Sigmoid colon (tissue), 7 donors: ENCODE measurements at places on chromosomes 12 and 14. TPM values are rescaled to one million over a fixed set of nuclear protein-coding genes. Genes with fewer than 3 reads are reported as not detected.

DNA sequence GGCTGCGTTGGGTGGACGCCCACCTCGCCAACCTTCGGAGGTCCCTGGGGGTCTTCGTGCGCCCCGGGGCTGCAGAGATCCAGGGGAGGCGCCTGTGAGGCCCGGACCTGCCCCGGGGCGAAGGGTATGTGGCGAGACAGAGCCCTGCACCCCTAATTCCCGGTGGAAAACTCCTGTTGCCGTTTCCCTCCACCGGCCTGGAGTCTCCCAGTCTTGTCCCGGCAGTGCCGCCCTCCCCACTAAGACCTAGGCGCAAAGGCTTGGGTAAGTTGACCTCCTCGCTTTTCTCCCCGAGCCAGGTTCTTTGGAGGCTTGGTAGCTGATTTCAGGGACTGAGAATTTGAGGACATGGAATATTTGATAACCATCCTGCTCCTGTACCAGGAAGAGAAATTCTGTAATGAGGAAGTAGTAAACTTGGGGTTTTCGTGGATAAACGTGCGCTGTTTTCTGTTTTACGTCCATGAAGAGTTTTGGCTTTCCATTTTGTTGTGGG is 530 bp downstream of the APAF1 start:
- peak; percentile 70 for DNase-seq

GRCh38 chr12:12387501-12387900 is 30.6 kb downstream of the BORCS5 start:
- no peak for DNase-seq

DNA sequence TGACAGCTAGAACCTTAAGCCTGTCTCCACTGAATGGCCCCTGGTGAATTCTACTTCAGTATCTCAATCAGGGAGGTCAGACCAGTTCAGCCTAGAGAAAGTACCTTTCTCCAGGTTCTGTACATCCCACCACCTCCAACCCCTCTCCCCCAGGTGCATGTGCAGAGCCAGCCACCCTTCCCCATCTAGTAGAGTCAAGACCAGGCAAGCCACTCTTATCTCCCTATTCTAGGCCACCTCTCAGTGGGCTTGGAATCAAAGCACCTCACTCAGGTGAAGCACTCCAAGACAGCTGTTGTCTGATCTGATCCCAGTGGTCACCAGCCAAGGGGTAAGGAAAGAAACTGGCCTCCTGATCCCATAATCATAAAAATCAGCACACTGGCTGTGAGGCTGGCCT is 340.9 kb downstream of the BCL11B start:
- DNase-seq = peak; percentile 17

DNA sequence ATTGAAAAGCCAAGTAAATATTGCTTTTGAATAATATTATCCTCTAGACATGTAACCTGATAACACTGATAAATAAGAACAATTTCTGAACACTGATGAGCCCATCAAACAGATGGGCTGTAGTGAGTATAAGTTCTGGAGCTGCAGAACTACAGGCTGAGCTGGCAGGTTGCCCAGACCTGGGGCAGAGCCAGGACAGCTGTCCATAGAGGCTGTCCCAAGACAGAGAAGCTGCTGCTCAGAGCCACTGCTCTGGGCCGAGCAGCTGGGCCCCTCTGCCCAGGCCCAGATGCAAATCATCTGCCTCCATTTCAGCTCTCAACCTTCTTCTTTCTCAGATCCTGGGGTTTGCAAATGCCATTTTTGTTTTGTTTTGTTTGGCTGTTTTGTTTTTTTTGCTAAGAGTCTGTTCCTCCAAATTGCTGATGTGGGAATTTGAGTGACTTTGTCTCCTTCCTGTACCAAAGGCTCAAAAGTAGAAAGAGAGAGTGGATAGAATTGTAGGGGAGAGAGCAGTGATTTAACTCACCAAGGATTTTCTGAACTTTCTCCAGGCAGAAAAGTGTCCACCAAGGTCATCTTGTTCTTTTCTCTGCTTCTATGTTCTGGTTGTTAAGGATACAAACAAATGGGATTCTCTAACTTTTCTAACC is 4.0 kb upstream of the TESPA1 start:
- peak; percentile 88 for DNase-seq

DNA sequence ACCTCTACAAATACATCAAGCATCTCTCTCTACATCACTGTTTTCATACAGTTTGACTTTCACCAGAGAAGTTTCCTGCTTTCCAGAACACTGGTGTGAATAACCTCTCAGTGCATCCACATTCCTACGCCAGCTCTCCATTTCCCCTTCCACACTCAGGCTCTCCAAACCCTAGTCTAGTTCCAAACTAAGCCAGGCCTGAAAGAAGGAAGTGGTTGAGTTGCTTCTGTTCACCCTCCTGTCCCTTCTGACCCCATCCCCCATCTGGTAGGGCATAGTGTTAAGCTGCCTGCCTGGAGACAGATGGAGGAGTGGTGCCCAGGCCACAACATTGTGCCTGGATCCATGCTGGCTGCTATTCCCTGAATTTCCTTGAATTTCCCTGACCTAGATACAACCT is 132.4 kb downstream of the GPR65 start:
- DNase-seq = no peak

DNA sequence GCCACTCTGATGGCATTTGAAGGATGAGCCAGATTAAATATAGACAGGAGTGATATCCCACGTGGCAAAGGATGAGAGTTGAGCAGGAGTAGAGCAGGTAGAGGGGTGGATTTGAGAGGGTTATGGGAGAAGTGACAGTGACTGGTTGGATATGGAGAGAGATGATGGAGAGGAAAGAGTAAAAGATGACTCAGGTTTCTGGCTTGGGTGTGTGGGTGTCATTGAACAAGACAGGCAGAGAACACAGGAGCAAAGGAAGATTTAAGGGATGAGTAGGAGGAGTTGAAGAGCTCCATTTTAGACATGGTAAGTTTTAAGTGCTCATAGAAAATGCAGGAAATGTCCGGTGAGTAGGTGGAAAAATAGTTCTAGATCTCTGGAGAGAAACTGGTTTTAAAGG is 136.9 kb downstream of the EGLN3 start:
- no peak for DNase-seq

OR4Q2 gene
- not detected for total RNA-seq

MUCL1 gene
- total RNA-seq = not detected

ADGRD1 gene
- total RNA-seq = 16.9 TPM
